ENCODE measurements at places on chromosomes 4 and X. TPM values are rescaled to one million over a fixed set of nuclear protein-coding genes. Genes with fewer than 3 reads are reported as not detected.

- DNase-seq = no peak
These were observed 95.1 kb downstream of the TSPAN7 start for GRCh38 chrX:38656350-38656915.

CENPVL2 gene
- not detected for polyA plus RNA-seq

DNA sequence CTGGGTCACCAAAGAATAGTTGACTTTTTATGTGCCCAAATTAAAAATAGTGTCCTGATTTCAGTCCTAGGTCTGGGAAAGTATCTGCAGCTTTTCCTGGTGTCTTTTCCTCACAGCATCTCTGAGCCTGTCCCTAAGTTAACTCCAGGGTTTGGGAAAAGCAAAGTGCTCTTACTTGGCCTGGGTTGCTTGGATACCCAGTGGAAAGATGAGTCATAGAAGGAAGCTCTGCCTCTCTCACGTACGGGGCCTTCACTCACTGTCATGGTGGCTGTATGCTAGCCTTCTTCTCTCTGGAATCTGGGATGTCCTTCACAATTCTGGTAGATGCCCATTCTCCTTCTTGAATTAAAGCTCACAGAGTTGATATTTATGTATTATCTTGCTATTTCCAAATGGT, 607.3 kb downstream of the ANKRD50 start:
- no peak for DNase-seq

DNA sequence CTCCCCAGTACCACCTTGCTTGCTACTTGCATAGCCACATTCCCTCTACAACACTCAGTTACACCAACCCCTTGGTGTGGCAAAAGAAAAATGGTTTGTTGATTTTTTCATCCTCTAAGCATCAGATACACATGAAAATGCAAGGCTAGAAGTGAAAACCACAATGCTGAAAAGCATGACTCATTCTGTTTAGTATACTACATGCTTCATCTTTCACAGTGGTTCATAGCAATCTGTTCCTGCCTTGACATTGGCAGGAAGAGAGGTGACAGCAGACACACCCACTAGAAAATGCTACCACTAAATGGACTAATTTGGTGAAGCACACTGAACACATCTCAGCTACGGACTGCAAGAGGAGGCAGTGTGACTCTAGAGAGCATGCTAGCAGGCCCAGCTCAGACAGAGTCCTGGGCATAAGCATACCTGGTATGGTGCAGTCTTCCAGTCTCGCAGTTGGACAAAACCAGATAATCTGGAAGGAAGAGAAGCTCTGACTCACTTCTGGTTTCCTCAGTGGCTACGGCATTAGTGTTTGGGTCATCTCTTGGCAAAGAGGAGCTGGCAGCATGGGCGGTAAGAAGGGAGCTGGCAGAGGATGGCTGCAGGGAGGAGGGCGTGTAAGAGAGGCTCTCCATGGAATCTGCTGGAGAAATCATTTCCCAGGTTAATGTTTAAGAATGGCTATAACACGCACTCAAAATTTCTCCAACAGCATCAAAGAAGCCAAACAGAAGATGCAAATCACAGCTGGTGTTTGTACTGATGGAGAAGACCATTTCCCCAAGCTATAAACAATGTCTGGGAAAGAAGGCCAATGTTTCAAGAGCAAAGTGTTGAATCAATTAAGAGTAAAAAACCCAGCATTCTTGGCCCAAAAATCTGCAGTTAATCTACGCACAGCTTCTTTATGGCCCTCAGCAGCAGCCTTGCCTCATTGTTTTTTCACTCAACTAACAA, 37.8 kb downstream of the GAB3 start:
- DNase-seq = no peak

GRCh38 chrX:51853251-51853650, 40.2 kb upstream of the MAGED1 start:
- no peak for DNase-seq

DNA sequence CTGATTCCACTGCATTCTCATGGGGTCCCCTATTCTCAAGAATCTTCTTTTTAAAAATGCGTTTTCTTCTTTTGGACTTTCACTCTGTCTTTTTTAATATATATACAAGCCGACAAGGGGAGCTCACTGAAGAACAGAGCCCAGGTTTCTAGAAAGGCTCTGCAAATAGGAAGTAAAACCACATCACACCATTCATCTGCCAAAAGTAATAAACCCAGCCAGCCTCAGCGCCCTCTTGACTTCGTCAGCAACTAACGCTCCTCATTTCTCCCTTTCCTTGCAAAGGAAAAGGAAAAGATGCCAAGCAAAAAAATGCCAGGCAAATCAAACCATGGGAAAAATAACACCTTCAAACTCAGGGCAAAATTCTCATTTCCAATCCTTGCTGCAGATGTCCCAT, 136.4 kb downstream of the HHIP start:
- peak; percentile 24 for DNase-seq

DNA sequence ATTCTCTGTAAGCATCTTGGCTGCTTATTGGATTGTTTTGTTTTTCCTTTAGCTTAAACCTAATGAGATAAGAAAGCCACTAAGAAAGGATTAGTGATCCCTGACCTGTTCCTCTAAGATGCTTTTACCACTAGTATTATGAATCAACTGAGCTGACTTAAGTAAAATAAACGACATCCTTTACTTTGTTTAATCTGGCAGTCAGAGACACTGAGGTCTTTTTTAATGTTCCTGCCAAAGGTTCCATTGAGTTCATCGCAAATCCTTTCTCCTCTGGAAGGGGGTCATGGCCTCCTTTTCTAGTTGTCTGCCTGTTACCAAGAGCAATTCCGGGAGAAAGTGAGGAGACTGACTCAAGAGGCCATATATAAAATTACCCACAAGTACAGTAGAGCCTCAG, 1038.3 kb upstream of the SLIT2 start:
- no peak for DNase-seq

GRCh38 chr4:79757600-79757999, 315.4 kb downstream of the ANTXR2 start:
- no peak for DNase-seq

DNA sequence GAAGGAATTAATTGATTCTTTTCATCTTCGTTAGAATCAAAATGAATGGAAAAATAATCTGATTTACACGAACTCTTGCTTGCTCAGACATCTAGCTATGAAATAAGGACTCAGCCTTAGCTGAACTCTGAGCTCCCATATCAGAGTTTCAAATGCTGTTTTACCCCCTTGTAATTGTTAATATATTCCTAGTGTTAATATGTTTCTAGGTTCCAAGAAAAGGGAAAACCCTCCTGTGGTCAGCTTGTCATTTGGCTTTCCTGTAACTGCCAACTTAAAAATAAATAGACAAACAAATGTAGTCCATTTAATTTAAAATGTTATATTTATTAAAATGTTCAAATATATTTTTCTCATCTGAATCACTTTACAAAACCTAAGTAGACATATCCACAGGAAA, 432.1 kb downstream of the ARHGAP24 start:
- DNase-seq = no peak

MTMR8 gene
- not detected for polyA plus RNA-seq

GRCh38 chr4:150140774-150141400, 62.6 kb downstream of the DCLK2 start:
- no peak for DNase-seq

ZXDA gene
- polyA plus RNA-seq = 1.1 TPM

HDAC6 gene
- 97.9 TPM for polyA plus RNA-seq

GRCh38 chrX:123489011-123489410, 243.8 kb downstream of the THOC2 start:
- DNase-seq = no peak

SSX1 gene
- polyA plus RNA-seq = not detected

ZIC3 gene
- 0.24 TPM for polyA plus RNA-seq

SPACA5 gene
- not detected for polyA plus RNA-seq

SASH3 gene
- 2.0 TPM for polyA plus RNA-seq

ADRA2C gene
- polyA plus RNA-seq = 2.0 TPM

CFAP47 gene
- not detected for polyA plus RNA-seq

ODAPH gene
- not detected for polyA plus RNA-seq

MORC4 gene
- 4.5 TPM for polyA plus RNA-seq

PPBP gene
- polyA plus RNA-seq = 0.54 TPM
